CD8-positive, alpha-beta T cell (primary cell): ENCODE measurements at places on chromosomes 2 and 18.

GRCh38 chr2:24886126-24886501, 33.9 kb downstream of the ADCY3 start:
- DNase-seq = no peak

DNA sequence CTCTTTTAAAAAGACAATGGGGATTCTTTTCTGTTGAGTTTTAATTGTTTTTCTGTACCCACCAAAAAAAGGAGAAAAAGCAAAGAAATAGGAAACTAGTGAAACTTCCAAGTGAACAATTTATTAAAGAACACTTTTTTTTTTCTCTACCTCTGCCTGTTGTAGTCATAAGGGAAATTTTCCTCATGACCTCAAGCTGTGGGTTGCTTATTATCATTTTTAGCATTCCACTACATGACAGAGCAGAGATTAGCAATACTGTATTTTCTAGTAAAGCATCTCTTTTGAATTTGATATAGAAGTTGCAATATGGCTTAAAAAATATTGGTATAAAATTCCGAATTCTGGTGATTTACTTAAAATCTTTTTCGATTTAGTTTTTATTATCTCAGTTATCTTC, 87.9 kb upstream of the LRRTM1 start:
- no peak for DNase-seq

GRCh38 chr2:177164131-177164530, 48.5 kb upstream of the HNRNPA3 start:
- DNase-seq = no peak

- no peak for DNase-seq
Observed at GRCh38 chr2:3168230-3168891, 209.3 kb downstream of the EIPR1 start.

GRCh38 chr2:226136739-226137138, 662.9 kb downstream of the IRS1 start:
- DNase-seq = no peak
